Kidney glomerular epithelial cell (primary cell): ENCODE measurements at places on chromosomes 5 and 9.

GRCh38 chr5:60668686-60669304 is 31.2 kb downstream of the DEPDC1B start:
- DNase-seq = peak; percentile 35

DNA sequence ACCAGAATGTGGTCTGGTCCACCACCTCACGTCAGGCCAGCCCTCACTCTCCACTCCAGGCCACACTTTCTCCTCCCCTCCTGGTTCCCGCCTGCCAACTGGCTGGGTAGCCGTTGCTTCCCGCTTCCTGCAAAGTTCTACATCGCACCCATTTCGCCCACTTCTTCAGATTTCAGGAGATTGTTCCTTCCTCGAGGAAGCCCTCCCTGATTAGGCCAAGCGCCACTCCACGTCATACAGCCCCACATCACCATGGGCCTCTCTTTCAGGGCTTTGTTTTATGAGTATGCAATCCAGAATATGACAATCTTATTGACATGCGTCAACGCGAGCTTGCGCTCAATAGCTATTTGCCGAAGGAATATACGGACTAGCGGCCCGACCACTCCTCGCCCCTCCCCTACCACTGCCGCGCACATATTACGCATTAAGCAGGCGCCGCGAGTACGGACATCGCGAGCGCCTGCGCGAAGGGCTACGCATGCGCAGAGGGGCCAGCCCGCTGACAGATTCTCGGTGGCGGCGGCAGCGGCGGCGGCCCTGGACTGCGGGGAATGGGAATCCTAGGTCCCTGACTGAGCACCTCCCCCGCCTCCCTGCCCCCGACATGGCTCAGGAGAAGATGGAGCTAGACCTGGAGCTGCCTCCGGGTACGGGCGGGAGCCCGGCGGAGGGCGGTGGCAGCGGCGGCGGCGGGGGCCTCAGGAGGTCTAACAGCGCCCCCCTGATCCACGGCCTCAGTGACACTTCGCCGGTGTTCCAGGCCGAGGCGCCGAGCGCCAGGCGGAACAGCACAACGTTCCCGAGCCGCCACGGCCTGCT is 74.7 kb downstream of the PIP5K1B start:
- peak; percentile 83 for DNase-seq

GRCh38 chr9:127987103-127987614 is 6.4 kb upstream of the EEIG1 start:
- DNase-seq = peak; percentile 66

DNA sequence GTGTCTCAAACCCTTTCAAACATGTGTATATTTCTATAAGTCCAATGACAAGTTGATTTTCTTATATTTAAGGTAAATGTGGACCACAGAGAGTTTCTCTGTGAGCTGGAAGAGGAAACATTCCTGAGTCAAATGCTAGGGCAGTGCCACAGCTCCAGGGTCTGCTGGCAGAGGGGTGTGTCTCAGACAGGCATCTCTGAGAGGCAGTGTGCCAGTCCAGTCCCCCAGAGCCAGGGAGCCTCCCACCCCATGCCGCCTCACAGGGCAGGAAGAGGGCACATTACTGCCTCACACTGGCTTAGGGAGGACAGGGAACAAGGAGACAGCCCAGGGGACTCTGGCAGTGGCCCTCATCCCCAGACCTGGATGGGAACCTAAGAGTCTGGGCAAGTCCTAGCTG is 120.2 kb downstream of the TENT4A start:
- no peak for DNase-seq

DNA sequence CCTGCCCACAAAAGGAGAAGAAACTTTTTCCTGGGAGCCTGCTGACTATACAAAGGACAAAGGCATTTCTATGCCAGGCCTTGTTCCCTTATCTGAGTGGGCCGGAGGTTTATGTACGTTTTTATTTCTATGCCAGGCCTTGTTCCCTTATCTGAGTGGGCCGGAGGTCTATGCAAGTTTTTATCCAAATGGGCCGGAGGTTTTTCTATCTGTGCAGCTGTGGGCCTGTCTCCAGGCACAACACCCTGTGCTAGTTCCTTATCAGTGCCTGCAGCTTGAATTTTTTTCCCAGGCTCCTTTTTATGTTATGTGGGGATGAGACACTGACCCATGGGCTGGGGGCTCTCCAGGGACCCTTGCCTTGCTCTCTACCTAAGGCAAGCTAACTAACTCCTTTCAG is 5.5 kb downstream of the SLC25A2 start:
- no peak for DNase-seq

- DNase-seq = no peak
Observed at GRCh38 chr5:179321206-179321987, 23.9 kb downstream of the ADAMTS2 start.

DNA sequence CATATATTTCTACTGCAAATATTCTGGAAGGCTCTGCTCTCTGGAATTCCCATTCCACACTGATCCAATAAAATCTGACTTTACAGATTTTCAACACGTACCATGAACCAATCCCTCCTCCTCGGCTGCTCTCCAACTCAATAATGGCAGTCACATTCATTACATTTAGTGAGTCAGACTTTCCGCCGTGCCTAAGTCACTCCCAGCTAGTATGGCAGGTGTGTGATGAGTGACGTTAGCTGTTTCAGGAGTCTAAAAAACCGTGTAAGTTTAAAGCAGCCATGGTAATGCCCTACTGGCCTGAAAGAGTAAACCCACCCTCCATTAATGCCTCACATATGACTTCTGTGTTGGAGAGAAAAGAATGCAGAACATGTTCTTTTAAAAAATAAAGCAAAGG is 3.3 kb downstream of the FBN2 start:
- no peak for DNase-seq

- no peak for DNase-seq
Observed at GRCh38 chr9:69743930-69744329, 15.9 kb downstream of the PTAR1 start.

DNA sequence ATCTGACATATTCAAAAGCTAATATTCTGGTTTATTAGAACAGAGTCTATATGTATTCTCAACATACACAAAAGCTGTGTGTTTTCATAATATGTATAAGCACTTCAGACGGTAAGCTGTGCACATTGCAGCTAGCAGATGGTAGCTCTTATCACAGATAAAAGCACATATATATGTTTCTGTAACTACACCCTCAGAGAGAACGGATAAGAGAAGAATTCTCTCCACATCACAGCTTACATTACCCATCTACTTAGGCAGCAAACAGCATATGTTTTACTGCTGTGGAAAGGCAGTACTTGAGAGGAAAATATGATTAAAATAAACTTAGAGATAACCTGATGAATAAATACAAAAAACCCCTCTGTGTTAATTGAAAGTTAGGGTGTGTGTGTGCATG is 450.9 kb upstream of the ZNF608 start:
- DNase-seq = no peak

GRCh38 chr5:39668980-39669379 is 244.2 kb upstream of the DAB2 start:
- DNase-seq = no peak

DNA sequence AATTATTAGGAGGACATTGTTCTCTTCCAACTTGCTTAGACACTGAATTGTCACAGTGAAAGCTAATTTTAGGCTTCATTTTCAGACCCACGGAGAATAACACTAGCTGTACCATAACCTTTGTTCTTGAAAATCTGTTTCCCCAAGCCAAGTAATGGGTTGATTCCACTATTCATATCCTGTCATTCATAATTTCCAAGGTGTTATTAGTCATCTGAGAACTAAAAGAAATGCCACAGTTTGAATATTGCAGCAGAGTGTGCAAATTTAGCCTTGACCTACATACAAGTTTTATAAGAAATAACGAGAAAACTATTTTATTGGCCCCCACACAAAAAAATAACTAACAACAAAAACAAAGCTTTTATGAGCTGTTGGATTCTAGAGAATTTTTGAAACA is 148.5 kb upstream of the TYRP1 start:
- no peak for DNase-seq

- no peak for DNase-seq
Observed at GRCh38 chr5:61905613-61906012, 400.4 kb upstream of the KIF2A start.

- DNase-seq = no peak
Observed at GRCh38 chr9:33379666-33380389, 22.5 kb downstream of the AQP7 start.

- DNase-seq = no peak
Observed at GRCh38 chr9:83536332-83536731, 1.9 kb downstream of the FRMD3 start.

GRCh38 chr9:96289392-96289791 is 12.6 kb downstream of the HSD17B3 start:
- no peak for DNase-seq

GRCh38 chr5:143456952-143457547 is 53.6 kb upstream of the NR3C1 start:
- peak; percentile 25 for DNase-seq

GRCh38 chr9:89701221-89701798 is 96.5 kb downstream of the GADD45G start:
- DNase-seq = no peak

- no peak for DNase-seq
Observed at GRCh38 chr5:150245111-150245789, 44.3 kb downstream of the CAMK2A start.

DNA sequence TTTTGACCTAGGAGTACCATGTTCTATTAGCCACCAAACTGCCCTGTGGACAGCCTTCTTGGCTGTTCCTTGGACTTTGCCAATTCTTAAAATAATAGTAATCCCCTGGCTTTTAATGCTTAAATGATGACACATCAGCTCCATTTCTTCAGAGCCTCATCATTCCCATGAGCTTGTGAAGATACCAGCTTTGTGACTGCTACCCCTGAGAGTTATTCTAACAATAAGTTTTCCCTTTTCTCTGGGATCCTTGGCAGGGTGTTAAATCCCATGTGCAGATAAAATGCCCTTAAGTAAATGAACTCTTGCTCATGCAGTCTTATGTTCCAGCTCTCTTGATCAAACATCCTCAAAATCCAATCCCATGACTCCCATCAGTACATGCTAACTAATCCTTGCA is 415.3 kb downstream of the CETN3 start:
- no peak for DNase-seq

- DNase-seq = peak; percentile 56
Observed at GRCh38 chr9:123749580-123750202, 180.2 kb downstream of the DENND1A start.

- DNase-seq = no peak
Observed at GRCh38 chr5:138649316-138649720, 74.1 kb upstream of the HSPA9 start.

DNA sequence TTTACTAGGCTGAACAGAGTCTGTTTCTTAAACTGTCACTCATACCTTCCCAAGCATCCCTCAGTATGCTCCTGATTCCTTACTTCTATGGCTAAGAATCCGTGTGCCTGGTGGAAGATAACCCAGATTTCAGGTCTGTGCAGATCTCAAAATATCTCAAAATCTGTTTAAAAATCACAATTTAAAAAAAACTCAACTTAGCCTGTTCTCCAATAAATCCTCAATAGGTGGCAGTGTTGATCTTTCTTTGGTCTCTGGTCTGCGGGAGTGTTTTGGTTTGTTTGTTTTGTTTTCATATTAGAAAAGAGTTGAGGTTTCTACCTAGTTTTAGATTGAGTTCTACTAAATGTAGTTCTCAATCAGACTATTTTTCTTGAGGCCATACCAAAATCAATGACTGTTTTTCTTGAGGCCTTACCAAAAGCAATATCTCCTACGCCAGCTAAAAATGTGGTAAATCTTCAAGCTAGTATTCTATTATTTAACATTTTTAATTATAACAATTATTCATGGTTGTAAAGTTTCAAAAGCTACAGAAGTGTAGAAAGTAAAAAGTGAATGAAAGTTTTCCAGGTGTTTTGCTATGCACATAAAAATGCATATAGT is 57.9 kb downstream of the TGFBR1 start:
- peak; percentile 47 for DNase-seq

DNA sequence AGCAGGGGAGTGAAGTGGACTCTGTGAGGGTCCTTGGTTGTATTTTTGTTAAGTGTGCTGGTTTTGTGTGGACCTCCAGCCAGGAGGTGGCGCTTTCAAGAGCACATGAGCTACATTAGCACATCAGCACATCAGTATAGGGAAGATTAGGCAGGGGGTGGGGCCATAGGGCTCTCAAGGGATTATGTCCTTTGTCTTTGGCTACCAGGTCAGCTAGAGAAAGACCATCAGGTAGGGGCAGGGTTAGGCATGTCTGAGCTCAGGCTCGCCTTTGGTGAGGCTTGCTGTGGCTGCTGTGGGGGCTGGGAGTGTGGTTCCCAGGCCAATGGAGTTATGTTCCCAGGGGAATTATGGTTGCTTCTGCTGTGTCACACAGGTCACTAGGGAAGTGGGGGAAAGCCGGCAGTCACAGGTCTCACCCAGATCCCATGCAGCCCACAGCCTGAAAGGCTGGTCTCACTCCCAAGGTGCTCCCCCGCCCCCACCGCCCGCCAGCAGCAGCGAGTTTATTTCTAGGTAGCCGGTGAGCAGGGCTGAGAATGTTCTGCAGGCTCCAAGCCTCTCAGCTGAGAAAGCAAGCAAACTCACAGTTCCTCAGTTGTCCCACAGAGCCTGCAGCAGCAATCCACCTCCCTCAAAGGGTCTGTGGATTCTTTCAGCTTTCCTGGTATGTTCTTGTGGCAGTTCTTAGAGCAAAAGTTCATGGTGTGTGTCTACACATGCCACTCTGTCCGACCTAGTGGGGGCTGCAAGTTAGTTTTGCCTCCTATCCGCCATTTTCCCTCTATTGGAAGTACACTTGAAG is 13.7 kb downstream of the OR1J1 start:
- DNase-seq = no peak

GRCh38 chr5:38060354-38060753 is 198.0 kb upstream of the EGFLAM start:
- no peak for DNase-seq

- DNase-seq = peak; percentile 52
Observed at GRCh38 chr5:93829346-93829745, 87.9 kb upstream of the POU5F2 start.

- DNase-seq = peak; percentile 57
Observed at GRCh38 chr9:136840877-136841645, 1.2 kb upstream of the AJM1 start.

DNA sequence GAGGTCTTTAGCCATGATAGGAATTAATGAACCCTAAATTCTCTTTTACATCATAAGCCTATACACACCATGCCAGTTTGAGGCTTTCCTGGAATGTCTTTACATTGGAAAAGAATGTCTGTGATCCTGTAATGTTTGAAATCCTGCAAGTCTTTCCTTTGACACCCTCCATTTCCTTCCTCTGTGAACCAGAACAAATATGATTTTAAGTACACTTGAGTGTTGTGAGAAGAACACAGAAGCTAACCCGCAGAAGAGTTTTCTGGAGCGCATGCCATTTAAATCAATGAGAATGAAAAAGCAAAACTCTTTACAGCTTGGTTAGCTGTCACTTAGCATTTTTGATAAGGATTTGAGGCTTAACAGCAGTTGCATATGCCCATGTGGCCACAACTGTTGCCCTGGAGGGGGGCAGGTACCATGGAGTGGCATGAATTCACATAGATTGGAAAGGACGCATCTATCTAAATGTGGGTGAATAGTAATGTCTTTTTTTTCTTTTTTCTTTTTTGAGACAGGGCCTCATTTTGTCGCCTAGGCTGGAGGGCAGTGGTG is 372.6 kb downstream of the KDM4C start:
- DNase-seq = no peak
